Astrocyte (in vitro differentiated cells and primary cell): ENCODE measurements at places on chromosomes 7 and 10. TPM values are rescaled to one million over a fixed set of nuclear protein-coding genes. Genes with fewer than 3 reads are reported as not detected.
A peak's percentile ranks its signal among the peaks of the same experiment; 100 is the strongest.

DNA sequence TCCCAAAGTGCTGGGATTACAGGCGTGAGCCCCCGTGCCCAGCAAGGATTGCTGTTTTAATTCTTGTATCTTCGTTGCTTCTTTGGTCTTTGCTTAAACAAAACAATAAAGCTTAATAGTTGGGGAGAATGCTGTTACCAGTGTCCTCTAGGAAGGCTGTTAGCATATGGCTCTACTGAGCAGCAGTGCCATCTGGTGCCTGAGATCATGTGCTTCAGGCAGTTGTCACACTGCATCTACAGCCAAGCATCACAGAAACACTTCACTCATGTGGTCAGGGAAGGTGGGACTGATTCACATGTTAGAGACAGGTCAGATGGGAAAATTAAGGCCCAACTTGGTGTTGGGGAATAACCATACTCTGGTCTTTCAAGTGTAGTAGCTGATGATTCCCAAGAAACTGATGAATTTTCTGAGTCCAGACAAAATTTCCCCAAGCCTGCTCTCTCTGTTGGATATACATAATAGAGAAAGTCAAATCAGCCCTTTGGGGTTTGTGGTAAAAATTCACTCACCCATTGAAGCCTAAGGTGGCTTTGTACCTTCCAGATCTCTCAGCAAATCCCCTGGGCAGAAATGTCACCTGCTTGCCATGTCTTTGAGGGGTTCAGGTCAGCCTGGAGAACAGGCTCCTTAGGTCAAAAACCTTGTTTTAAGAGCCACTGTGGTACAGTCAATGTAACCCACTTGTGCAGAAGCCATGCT is 28.4 kb downstream of the UBE2D4 start:
- no peak overlapping the region for H3K4me3 ChIP-seq
- H3K36me3 ChIP-seq: no peaks in the 10 kb centered on the region
- H3K27ac ChIP-seq: no peak overlapping the region
- H3K27me3 ChIP-seq: no peaks in the 10 kb centered on the region
- DNase-seq: peak; percentile 44

The TAF6 gene
- 35.7 and 47.0 TPM in 2 replicates for total RNA-seq

The AKR1C3 gene
- total RNA-seq: 0.43 and 1.0 TPM in 2 replicates

GRCh38 chr7:150372271-150373048 is 3.8 kb downstream of the REPIN1 start:
- no peaks in the 10 kb centered on the region for H3K27me3 ChIP-seq
- no peak overlapping the region for H3K27ac ChIP-seq
- H3K4me3 ChIP-seq: no peak overlapping the region
- peaks cover 6% of the 10 kb centered on the region for H3K36me3 ChIP-seq
- DNase-seq: no peak

- H3K36me3 ChIP-seq: no peaks in the 10 kb centered on the region
- peaks cover 6% of the 10 kb centered on the region for H3K4me1 ChIP-seq
- no peaks in the 10 kb centered on the region for H3K27me3 ChIP-seq
- no peak overlapping the region for H3K27ac ChIP-seq
- no peak for DNase-seq
Measured at GRCh38 chr10:86862373-86862772, 95.0 kb downstream of the MMRN2 start.

DNA sequence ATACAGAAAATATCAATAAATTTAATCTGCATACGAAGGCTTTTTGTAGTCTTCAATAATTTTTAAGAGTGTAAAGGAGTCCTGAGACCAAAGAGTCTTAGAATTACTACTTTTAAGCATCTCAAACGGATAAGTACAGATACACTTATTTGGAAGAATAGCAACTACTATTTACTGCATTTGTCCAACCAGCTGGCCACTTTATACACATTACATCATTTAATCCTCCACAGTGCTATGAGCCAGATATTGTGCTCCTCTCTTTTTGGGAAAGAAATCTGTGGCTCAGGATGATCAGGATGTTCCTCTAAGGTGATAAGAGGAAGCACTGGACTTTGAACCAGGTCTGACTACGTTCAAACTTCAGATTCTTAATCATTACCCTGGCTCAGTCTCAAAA is 588.6 kb upstream of the LRRTM3 start:
- no peak overlapping the region for H3K4me3 ChIP-seq
- DNase-seq: no peak

The HECTD2 gene
- total RNA-seq: 11.9 and 15.4 TPM in 2 replicates

The CALN1 gene
- total RNA-seq: not detected in 2 replicates

- peak overlapping the region; percentile 99 for H3K27ac ChIP-seq
- no peaks in the 10 kb centered on the region for H3K36me3 ChIP-seq
- peaks cover 56% of the 10 kb centered on the region for H3K4me1 ChIP-seq
- no peaks in the 10 kb centered on the region for H3K27me3 ChIP-seq
- H3K4me3 ChIP-seq: no peak overlapping the region
- DNase-seq: peak; percentile 98
Measured at GRCh38 chr7:139680676-139681462, 96.9 kb downstream of the HIPK2 start.

The EN2 gene
- total RNA-seq: not detected in 2 replicates

DNA sequence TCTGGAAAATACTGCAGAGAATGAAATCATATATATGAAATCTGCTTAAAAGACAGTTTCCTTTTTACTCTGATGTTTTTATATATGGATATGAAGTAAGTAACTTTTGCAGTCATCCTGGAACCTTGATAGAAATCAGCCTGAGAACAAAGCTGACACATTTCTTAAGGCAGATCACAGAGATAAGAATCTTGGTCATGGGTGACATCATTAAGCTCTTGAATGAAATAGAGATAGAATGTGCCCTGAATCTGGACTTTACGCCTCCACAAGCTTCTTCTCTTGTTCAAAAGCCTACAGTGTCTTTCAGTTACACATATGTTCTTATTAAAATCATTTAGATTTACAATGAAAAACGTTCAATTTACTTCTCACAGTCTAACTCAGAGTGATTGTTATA is 319.1 kb upstream of the CNTNAP2 start:
- no peaks in the 10 kb centered on the region for H3K4me1 ChIP-seq
- no peaks in the 10 kb centered on the region for H3K36me3 ChIP-seq
- no peak for DNase-seq
- H3K27ac ChIP-seq: no peak overlapping the region
- H3K4me3 ChIP-seq: no peak overlapping the region
- H3K27me3 ChIP-seq: no peaks in the 10 kb centered on the region

- no peak for DNase-seq
- peaks cover 13% of the 10 kb centered on the region for H3K4me1 ChIP-seq
- no peak overlapping the region for H3K27ac ChIP-seq
- H3K36me3 ChIP-seq: no peaks in the 10 kb centered on the region
- no peak overlapping the region for H3K4me3 ChIP-seq
Measured at GRCh38 chr10:88066319-88066718, 202.9 kb downstream of the PTEN start.

DNA sequence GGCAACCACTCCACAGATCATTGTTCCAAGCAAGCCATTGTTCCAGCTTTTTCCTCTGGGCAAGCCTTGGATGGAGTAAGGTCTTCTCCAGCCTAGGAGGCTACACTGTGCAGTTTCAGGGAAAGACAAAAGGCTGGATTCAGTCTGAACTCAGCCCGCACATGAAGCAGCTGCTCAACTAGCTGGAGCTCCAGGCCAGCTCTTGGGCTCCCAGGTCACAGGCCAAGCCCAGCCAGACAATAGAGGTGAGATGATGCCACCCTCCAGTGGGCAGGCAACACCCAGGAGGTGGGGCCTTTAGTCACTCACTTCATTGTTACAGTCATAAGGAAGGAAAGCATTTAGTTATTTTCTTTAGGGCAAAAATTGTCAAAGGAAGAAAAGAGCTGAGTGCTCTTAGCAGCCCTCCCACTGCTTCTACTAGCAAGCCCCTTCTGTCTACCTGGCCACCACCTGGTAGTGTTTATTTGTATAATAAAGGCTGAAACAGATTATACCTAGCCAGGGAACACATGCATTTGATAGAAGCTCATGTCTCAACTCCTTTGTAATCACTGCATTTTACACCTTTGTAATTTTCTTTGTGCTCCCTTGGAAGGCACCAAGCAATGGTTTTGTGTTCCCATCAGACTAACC is 253.4 kb downstream of the WDR11 start:
- DNase-seq: no peak
- no peaks in the 10 kb centered on the region for H3K27me3 ChIP-seq
- no peaks in the 10 kb centered on the region for H3K4me1 ChIP-seq

- H3K36me3 ChIP-seq: no peaks in the 10 kb centered on the region
- DNase-seq: peak; percentile 97
- peak overlapping the region; percentile 49 for H3K27ac ChIP-seq
- H3K4me3 ChIP-seq: no peak overlapping the region
- H3K4me1 ChIP-seq: peaks cover 38% of the 10 kb centered on the region
Measured at GRCh38 chr7:112484671-112485167, 3.9 kb downstream of the LSMEM1 start.
